Stomach (tissue), 19 donors: ENCODE measurements at places on chromosomes 2 and 18. TPM values are rescaled to one million over a fixed set of nuclear protein-coding genes. Genes with fewer than 3 reads are reported as not detected.

The USP37 gene
- polyA plus RNA-seq: 1.6 TPM

DNA sequence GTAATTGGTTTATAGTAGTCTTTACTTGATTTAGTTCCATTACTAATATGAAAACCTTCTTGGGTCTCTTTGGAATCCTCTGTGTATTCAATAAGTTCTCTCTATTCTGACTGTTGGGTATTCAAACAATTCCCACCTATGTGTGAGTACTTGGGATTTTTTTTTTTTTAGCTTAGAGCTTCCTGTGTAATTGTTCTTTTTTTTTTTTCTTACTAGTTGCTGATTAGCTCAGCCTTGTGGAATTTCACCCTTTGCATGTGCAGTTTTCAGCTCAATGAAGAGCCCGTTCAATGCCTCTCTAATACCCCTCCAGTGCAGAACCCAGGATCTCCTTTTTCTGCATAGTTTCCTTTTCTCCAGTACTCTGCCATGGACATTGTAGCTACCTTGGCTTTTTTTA, 339.1 kb upstream of the GALNT5 start:
- no peak for DNase-seq

GRCh38 chr18:777021-777420, 35.0 kb downstream of the YES1 start:
- no peak for DNase-seq

GRCh38 chr2:187855689-187856088, 301.5 kb upstream of the TFPI start:
- no peak for DNase-seq
